ENCODE measurements at places on chromosomes 11 and 22.

GRCh38 chr11:69328231-69328630 is 34.3 kb downstream of the MYEOV start:
- no peak for DNase-seq

GRCh38 chr11:111428113-111428876 is 49.2 kb upstream of the POU2AF1 start:
- DNase-seq = no peak

- DNase-seq = no peak
Observed at GRCh38 chr11:352456-353031, 16.8 kb upstream of the B4GALNT4 start.

GRCh38 chr11:116173941-116174911 is 598.6 kb downstream of the BUD13 start:
- DNase-seq = no peak

DNA sequence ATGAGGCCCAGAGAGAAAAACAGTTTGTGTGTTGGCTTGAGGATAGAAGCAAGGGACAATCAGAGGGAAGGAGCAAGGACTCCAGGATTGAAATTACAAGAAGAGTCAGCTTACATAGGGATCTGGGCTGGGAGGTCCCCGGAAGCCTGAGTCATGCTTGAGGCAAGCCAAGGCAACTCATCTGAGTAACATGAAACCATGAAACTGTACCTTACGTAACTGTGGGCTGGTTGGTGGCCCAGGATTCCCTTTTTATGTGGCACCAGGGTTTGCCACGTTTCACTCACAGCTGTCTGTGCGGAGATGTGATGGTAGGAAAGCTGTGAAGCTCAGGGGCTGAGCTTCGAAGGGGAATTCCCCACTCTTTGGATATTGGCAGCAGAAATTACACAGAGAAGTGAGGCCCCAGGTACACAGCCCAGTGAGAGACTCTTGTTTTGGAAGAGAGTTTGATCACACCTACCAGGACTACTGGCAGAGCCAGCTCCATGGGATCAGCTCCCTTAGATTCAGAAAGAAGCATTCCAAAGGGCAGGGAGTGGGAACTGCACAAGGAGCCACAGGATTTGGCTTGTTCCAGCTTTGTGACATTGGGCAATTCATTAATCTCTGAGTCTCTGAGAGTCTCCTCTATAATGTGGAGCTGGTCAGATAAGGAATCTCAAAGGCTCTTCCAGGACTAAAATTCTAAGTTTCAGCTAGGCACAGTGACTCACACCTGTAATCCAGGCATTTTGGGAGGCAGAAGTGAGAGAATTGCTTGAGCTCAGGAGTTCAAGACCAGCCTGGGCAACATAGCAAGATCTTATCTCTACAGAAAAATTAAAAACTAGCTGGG is 7.8 kb downstream of the SLC5A1 start:
- DNase-seq = no peak

- DNase-seq = no peak
Observed at GRCh38 chr11:6925636-6926207, 504 bp upstream of the ZNF215 start.

GRCh38 chr11:57335343-57336110 is at the start of gene SSRP1:
SSRP1 (minus strand) TSS chr11:57335892; CDS start chr11:57335121, 771 bp downstream.
- no peak for DNase-seq

DNA sequence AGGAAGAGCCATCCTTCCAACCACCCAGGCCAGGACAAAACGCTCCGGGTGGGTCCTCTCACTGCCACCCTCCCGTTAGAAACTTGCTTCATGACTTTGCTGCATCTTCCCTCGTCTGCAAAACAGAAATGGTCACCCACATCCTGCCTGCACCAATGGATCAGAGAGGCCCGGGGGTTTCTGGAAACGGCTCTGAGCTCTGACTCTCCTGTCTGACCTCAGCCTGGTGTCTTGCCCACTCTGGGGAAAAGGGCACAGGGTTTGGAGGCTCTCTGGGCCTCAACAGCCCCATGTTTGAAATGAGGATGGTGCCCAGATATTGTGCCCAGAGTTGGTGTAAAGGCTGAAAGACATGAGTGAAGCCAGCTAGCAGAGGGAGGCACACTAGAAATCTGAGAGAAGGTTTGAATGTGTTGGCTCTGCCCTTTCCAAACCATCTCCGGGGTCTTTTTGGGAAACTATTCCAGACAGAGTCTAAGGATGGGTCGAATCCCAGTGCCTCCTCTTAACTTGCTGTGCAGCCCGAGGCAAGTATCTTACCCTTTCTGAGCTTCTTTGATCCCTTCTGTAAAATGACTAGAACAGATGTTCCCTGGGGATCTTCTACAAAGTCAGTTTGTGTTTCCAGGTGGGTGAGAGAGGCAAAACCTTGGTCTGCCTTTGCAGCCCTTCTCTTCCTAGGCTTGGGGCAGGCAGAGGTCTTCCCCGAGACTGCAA is 2.1 kb downstream of the CRYBB3 start:
- no peak for DNase-seq

- no peak for DNase-seq
Observed at GRCh38 chr11:120858740-120859139, 165.2 kb upstream of the TBCEL start.

DNA sequence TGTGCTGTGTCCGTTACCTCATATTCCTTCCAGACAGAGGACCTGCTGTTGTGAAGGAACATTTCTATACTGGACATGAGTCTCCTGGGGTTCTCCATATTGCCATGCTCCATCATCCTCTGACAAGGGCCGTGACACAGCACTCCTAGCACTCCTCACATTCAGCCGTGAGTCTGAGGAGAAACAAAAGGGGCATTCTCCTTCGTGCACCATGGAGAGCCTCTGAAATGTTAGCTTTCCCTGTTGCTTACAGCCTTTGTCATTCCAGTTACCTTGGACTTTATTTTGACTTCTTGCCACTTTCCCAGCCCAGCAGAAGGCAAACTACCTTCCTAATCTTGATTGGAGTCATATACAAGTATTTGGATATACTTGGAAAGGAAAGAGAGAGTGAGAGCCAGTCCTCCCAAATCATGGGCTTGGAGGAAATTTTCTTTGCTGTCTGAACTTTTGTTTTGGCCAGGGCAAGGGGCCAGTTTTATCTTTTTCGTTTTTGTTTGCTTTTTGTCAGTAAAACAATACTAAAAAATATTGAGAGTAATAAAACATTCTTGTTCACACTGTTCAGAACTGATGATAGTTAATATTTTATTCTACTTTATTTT is 29.1 kb upstream of the TECTA start:
- no peak for DNase-seq

- DNase-seq = no peak
Observed at GRCh38 chr11:93099806-93100205, 98.0 kb downstream of the SLC36A4 start.

DNA sequence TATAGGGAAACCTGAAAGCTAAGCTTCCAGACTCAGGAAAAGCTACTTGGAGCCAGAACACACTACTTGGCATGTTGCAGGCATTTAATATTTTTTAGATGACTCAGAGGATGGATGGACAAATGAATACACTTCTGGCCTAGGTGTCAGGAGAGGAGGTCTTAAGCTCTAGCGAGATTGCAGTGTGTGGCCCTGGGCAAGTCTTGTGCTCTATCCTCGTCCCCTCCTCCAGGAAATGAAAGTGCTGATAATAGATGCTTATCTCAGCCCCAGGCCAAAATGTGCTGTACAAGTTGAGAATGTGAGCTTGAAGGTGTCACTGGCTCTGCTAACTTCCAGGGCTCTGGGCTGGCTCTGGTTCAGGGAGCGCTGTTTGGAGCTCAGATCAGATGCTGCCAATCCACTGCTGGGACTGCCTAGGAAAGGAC is 136.3 kb downstream of the PKNOX2 start:
- DNase-seq = no peak

GRCh38 chr11:10109806-10110205 is 184.2 kb downstream of the SBF2 start:
- no peak for DNase-seq

GRCh38 chr11:123325533-123325932 is 104.5 kb upstream of the GRAMD1B start:
- DNase-seq = no peak

GRCh38 chr11:128130052-128130451 is 457.3 kb downstream of the ETS1 start:
- no peak for DNase-seq

DNA sequence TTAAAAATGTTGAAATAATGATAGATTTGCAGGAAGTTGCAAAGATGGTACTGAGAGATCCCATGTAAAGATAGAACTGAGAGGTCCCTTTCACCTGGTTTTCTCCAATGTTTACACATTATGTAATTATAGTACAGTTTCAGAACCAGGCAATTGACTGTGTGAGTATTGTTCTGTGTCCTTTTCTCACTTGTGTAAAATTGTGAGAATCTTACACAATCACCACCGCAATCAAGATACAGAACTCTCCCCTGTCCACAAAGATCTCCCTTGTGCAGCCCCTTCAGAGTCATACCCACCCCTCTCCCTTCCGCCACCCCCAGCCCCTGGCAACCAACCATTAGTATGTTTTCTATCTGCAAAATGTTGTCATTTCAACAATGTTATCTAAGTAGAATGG is 119.8 kb upstream of the NAV2 start:
- no peak for DNase-seq

GRCh38 chr11:11312738-11313137 is 40.3 kb downstream of the CSNK2A3 start:
- DNase-seq = no peak

DNA sequence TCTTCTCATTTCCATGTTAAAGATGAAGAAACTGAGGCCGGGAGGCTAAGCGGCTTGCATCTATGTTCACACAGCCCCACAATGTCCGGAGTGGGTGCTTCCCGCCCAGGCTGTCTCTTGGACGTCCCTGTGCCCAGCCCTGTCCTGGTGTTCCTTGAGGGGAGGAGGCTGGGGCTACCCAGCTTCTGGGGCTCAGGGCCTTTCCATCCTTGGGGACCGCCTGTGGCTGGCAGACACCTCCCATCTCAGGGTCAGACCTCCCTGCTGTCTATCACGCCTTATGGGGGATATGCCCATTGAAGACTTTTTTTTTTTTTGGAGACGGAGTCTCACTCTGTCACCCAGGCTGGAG is 95.5 kb downstream of the WNT7B start:
- DNase-seq = no peak

- DNase-seq = no peak
Observed at GRCh38 chr11:2892967-2893528, 7.5 kb upstream of the CDKN1C start.

DNA sequence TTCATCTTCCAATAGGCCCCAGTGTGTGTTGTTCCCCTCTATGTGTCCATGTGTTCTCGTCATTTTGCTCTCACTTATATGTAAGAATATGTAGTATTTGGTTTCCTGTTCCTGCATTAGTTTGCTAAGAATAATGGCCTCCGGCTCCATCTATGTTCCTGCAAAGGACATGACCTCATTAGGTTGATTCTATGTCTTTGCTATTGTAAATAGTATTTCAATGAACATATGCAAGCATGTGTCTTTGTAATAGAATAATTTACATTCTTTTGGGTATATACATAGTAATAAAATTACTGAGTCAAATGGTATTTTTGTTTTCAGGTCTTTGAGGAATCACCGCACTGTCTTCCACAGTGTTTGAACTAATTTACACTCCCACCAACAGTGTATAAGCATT is 202.9 kb upstream of the KIRREL3 start:
- no peak for DNase-seq

DNA sequence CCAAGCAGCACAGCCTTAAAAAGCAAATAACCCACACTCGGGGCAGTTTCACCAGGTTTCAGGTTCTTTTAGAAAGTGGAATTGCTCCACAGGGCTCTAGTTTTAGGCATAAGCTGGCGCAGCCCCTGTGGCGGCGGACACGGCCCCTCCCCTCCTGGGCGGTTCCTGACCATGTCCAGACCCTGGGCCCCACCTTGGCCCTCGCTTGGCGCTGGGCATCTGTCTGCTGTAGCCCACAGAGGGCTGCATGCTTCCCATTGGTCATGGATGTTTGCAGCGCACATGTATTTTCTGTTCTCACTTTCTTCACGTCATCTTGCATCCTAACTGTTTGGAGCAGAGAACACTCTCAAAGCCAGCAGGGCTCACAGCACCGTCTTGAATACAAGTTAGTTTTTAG is 244.3 kb downstream of the BRD1 start:
- DNase-seq = no peak

DNA sequence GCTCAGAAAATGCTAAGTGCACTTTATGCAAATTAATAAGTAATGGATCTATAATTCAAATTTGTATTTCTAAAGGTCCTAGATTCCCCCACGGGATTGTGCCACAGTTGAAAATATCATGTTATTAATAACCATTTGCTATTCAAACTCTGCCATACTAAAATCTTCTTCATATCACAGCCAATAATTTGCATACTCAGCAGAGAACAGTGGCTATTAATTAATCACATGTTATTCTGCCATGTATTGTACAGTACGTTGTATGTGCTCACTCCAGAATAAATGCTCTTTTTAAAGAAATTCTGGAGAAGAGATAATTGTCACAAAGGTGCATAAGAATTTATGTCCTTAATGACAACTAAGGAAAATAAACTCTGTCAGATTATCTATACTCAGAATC is 184.9 kb upstream of the LUZP2 start:
- DNase-seq = no peak

- no peak for DNase-seq
Observed at GRCh38 chr11:64092111-64092760, 56.5 kb downstream of the FLRT1 start.

DNA sequence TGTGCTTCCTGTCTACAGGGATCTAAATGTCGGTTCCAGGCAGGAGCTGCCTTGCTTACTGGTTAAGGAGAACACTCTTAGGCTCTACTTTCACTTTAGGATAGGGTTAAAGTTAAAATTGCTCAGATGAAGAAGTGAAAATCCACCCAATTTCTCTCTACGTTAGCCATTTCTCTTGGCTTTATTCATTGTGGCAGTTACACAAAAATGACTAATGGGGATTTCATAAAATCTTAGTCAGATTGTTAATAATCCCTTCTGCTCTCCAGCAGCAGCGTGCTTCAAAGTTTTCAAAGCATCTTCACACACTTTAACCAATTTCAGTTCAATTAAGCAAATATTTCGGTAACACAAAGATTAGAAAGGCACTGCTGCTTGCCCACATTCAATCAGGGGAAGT is 58.4 kb upstream of the RCN1 start:
- no peak for DNase-seq

DNA sequence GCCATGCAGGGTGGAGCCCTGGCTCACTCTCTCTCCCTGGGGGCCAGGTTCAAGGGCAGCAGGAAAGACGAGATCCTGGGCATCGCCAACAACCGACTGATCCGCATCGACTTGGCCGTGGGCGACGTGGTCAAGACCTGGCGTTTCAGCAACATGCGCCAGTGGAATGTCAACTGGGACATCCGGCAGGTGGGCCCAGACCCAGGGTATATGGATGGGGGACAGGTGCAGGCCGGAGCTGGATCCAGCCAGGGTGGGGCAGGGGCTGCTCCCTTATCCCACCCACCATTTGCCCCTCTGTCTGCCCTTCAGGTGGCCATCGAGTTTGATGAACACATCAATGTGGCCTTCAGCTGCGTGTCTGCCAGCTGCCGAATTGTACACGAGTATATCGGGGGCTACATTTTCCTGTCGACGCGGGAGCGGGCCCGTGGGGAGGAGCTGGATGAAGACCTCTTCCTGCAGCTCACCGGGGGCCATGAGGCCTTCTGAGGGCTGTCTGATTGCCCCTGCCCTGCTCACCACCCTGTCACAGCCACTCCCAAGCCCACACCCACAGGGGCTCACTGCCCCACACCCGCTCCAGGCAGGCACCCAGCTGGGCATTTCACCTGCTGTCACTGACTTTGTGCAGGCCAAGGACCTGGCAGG is 2.9 kb downstream of the TRPT1 start:
- DNase-seq = no peak

- DNase-seq = no peak
Observed at GRCh38 chr22:50303515-50303847, 4.0 kb downstream of the PLXNB2 start.

- no peak for DNase-seq
Observed at GRCh38 chr11:2914455-2915195, 14.6 kb downstream of the PHLDA2 start.

GRCh38 chr11:1082346-1082727 is 7.7 kb downstream of the MUC2 start:
- DNase-seq = no peak

Data from right renal pelvis (tissue), 4 donors.